ENCODE measurements at places on chromosomes 3 and 15.
A peak's percentile ranks its signal among the peaks of the same experiment; 100 is the strongest.

DNA sequence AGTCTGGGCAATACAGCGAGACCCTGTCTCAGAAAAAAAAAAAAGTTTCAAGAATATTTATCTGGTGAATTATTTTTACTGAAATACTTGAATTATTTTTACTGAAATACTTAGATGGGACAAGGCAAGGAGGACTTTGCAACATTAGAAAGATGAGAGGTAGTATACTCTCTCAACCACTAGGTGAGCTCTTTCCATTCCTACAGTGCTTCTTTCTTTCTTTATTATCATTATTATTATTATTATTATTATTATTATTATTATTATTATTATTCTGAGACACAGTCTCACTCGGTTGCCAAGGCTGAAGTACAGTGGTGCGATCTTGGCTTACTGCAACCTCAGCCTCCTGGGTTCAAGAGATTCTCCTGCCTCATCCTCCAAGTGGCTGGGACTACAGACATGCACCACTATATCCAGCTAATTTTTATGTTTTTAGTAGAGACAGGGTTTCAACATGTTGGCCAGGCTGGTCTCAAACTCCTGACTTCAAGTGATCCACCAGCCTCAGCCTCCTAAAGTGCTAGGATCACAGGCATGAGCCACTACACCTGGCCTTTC lies 468.8 kb downstream of the MAGI1 start:
- no peak for DNase-seq

DNA sequence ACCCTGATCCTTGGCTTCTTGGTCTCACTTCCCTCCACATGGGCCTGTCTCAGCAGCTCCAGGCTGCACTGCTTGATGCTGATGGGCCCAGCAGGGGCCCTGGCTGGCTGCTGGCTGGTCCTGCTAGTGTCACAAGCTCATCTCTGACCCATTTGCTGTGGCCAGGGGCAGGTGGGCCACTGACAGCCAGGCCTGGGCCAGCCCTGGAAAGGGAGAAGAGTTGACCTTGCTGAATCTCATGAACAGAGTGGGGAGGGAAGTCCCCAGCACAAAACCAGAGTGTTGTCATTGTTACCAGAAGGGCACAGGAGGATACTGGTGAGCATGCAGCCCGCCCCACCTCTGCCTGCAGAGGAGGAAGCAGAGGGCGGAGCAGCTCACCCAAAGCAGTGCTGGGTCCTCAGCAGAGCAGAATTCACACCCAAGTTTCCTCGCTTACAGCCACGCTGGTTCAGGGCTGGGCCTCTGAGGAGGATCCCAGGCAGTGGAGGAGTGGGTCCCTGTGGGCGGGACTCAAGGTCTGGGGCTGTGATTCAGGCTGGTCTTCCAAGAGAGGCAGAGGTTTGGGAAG lies 7.6 kb upstream of the KLF15 start:
- no peak for DNase-seq

DNA sequence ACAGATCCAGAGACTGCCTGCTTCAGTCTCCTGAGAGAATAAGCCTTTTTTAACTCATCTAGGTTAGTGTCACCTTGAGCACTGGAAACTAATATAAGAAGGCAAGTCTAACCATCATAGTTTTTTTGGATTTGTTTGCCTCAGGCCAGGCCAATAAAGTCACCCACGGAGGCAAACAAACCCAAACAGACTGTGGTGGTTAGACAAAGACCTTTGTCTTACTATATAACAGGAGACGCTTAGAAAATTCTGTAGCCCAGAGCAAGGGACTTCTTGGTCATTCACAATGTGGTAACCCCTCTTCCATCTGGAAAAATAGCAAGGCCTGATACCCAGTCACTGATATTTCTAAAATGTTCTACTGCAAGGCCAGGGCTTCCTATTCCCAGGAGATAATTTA lies 45.3 kb upstream of the PPP2R3A start:
- no peak for DNase-seq

- no peak for DNase-seq
Observed at GRCh38 chr15:63587527-63587926, 9.7 kb upstream of the FBXL22 start.

DNA sequence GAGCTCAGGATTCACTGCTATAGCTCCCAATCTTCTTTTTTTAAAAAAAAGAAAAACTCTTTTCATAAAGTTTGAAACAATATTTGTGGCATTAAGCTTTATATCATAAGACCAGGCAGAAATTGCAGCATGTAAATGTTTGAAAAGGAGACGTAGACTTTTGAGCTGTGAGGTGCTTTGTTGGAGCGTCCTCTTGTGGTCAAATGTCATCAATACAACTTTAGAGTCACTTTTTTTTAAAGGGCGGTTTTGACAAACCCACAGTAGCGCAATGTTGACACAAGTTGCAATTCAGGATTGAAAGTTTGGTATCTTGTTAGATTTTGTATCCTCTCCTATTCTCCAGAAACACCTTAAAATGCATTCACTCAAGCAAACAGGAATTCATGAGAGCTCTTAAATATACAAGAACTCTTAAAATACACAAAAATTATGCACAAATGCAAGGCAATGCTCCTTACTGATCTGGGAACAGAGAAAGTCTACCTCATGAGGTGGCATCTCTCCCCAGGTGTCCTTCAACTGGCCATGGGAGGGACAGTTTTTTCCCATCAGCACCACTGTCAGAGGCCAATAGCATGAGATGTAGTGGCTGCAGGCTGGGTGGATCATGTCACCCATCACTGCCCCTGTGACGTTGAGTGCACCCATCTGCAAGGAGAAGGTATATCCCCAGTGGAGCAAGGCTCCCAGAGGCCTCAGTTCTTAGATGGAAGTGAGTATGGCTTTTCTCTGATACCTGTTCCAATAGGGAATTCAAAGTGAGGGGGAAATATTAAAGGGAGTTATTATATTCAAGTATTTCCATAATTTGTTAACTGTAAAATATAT lies 70.7 kb downstream of the ANXA2 start:
- DNase-seq = peak; percentile 65

DNA sequence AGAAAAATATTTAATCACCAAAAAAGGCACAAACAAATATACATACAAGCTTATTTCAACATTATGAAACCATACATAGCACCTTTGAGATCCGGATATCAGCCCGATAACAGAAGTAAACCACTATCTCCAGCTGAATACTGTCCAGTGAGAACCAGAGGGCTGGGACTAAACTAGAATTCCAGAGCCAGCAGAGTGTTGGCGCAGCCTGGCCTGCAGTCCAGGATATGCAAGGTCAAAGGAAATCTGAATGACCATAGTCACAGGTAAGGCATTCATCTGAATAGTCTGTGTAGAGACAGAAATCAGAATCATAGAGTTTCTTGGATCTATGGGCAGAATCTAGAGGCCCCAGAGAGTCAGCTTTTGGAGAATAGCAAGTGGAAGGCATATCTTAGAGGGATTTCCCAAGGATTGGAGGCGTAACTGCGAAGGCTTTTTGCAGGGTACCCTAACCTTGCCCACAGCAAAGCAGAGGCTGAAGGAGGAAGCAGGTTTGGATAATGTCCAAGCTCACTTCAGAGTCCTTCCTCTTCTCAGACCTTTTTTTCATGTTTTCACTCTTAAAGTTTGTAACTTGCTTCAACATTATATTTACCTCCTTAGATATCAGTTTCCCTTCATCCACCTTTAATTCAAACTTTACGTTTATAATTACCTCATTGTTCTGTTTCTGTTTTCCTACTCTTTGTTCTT lies 32.5 kb upstream of the TP63 start:
- no peak for DNase-seq

DNA sequence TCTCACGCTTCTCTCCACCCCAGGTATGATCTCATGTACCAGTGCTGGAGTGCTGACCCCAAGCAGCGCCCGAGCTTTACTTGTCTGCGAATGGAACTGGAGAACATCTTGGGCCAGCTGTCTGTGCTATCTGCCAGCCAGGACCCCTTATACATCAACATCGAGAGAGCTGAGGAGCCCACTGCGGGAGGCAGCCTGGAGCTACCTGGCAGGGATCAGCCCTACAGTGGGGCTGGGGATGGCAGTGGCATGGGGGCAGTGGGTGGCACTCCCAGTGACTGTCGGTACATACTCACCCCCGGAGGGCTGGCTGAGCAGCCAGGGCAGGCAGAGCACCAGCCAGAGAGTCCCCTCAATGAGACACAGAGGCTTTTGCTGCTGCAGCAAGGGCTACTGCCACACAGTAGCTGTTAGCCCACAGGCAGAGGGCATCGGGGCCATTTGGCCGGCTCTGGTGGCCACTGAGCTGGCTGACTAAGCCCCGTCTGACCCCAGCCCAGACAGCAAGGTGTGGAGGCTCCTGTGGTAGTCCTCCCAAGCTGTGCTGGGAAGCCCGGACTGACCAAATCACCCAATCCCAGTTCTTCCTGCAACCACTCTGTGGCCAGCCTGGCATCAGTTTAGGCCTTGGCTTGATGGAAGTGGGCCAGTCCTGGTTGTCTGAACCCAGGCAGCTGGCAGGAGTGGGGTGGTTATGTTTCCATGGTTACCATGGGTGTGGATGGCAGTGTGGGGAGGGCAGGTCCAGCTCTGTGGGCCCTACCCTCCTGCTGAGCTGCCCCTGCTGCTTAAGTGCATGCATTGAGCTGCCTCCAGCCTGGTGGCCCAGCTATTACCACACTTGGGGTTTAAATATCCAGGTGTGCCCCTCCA lies 19.1 kb downstream of the TYRO3 start:
- no peak for DNase-seq

DNA sequence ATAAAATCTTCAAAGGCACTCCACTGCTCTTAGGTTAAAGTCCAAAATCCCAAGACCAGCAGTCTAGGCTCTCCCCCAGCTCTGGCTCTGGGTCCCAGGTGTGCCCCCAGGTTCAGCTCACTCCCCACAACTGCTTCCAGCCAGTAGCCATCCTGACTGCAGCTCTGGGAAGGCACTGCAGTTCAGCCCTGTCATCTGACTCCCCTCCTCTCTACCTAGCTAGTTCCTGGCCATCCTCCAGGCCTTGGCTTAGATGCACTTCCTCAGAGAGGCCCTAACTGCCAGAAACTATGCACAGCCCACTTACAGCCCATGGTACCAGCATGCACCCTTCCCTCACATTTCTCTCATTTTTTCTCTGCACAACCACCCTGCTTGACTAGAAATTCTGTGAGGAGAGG lies 25.5 kb downstream of the TBC1D2B start:
- DNase-seq = no peak

- DNase-seq = peak; percentile 89
Observed at GRCh38 chr3:123046262-123047061, 18.9 kb upstream of the SEMA5B start.

DNA sequence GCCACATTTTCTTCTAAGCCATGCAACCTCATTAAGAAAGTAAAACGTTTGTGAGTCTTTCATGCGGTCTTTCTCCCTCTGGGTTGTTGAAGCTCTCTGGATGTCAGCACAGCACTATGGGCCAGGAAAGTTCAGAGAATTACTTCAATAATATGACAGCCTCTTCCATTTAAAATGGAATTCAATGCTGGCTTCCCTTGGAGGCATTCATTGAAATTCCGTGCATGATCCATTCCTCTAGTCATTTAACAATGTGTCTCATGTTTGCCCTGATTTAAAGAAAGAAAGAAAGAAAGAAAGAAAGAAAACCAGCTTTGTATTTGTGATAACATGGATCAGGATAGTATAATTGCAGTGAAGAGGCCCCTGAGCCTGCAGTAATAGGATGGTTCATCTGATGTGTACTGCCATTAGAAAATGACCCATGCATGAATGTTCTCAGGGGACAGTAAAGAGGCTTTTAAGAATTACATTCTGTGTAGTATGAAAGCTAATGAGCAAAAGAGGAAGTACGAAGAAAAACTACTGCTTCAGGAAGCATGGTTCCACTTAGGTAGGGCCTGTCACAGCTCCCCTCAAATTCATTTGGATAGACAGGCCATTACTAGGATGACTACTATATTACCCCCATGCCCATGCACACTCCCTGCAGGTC lies 146.0 kb downstream of the ARPP21 start:
- no peak for DNase-seq

GRCh38 chr3:53518495-53518981 lies 24.1 kb downstream of the CACNA1D start:
- DNase-seq = no peak

DNA sequence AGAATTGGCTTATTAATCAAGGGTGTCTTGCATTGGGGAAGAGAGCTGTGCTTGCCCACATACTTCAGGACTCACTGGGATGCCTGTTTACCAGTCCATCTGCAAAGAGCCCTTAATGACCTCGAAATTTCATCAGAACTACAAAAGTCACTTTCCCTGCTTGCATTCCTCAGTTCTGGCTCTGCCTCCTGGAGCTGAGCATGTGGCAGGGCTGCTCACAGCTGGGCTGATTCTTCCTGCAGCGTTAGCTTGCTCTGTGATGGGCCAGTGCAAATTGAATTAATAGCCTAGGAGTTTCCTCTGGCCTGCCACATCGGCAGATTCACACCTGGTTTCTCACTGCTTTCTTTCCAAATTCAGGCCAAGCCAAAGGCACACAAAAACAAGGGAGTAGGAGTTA lies 108.9 kb downstream of the DUT start:
- DNase-seq = peak; percentile 77

GRCh38 chr15:91862891-91863504 lies 9.5 kb downstream of the SLCO3A1 start:
- no peak for DNase-seq

DNA sequence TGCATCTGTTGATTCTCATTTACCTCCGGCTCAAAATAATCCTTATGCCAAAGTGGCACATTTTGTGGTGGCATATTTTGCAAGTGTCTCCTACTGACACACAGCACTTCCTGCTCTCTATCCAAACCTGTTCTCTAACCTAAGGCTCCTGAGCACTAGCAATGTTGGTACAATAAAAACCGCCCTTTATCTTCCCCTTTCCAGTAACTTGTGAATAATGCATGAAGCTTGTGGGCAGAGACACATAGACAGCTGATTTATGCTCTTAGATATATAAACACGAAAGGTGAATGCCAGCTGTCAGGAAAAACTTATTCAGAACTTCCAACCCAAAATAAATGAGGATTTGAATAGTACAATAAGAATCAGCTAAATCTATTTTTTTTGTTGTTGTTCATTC lies 34.6 kb upstream of the ARPIN start:
- no peak for DNase-seq

- DNase-seq = peak; percentile 5
Observed at GRCh38 chr3:192409838-192410683, 317.3 kb downstream of the FGF12 start.

- no peak for DNase-seq
Observed at GRCh38 chr3:123518892-123519485, 65.9 kb downstream of the HACD2 start.

DNA sequence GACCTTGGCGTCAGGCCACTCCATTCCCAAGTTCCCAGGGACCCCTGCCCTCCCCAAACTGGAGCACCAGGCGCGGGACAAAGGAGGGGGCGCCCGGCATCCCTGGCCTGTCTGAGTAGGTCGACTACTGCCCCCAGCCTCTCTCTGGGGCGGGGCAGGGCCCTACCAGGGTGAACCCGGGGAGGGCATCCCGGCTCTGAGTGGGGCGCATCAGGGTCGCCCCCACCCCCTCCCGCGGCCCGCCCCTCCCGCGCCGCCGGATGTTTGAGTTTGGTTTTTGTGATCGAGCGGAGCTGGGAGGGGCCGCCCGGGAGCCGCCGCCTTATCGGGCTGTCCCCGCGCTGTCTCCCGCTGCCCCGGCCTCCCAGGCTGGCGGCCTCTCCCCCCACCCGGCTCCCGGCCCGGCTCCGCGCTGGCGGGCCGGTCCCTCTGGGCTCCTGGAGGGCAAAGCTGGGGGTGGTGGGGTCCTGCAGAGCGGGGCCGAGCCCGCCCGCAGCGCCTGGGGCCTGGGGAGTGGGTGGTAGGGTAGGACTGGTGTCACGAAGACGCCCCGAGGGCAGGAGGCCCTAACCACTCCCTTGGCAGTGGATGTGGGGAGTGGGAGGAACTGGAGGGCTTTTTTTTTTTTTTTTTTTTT lies 47.2 kb upstream of the SMAD6 start:
- no peak for DNase-seq

- no peak for DNase-seq
Observed at GRCh38 chr3:184260724-184261269, 556 bp downstream of the CAMK2N2 start.

- peak; percentile 17 for DNase-seq
Observed at GRCh38 chr15:93360318-93360717, 271.3 kb upstream of the RGMA start.
